Breast epithelium (tissue), 4 donors: ENCODE measurements at places on chromosomes 7 and 10. TPM values are rescaled to one million over a fixed set of nuclear protein-coding genes. Genes with fewer than 3 reads are reported as not detected.

The SMKR1 gene
- not detected for total RNA-seq

DNA sequence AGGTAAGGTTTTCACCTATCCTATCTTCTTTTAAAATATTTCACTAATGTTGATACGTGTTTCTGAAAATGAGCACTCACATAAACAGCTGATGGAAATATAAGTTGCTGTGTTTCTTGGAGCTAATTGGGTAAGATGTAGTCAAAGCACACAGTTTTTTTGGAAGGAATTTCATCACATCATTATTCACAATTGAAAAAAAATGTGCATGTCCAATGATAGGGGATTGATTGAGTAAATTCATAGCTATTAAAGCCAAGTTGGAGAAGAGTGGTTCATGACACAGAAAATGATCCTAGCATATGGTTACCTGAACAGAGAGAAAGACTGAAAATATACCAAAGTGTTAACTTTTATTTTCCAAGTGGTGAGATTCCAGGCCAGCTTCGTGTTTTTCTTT is 29.6 kb downstream of the GLI3 start:
- no peak overlapping the region for H3K4me3 ChIP-seq
- H3K27me3 ChIP-seq = no peaks in the 10 kb centered on the region
- H3K36me3 ChIP-seq = no peaks in the 10 kb centered on the region
- DNase-seq = no peak
- no peak overlapping the region for H3K27ac ChIP-seq
- H3K4me1 ChIP-seq = no peaks in the 10 kb centered on the region

GRCh38 chr10:12704488-12704887 is 297.0 kb downstream of the CCDC3 start:
- DNase-seq = no peak
- H3K27me3 ChIP-seq = no peaks in the 10 kb centered on the region
- H3K4me1 ChIP-seq = no peaks in the 10 kb centered on the region
- no peaks in the 10 kb centered on the region for H3K36me3 ChIP-seq
- no peak overlapping the region for H3K4me3 ChIP-seq

GRCh38 chr7:30813466-30813865 is 42.2 kb downstream of the MINDY4 start:
- H3K4me3 ChIP-seq = no peak overlapping the region
- H3K27ac ChIP-seq = no peak overlapping the region
- H3K36me3 ChIP-seq = no peaks in the 10 kb centered on the region
- H3K27me3 ChIP-seq = no peaks in the 10 kb centered on the region
- peaks cover 8% of the 10 kb centered on the region for H3K4me1 ChIP-seq

The CPXM2 gene
- total RNA-seq = 16.7 TPM
